ENCODE measurements at places on chromosomes 3 and 15.

DNA sequence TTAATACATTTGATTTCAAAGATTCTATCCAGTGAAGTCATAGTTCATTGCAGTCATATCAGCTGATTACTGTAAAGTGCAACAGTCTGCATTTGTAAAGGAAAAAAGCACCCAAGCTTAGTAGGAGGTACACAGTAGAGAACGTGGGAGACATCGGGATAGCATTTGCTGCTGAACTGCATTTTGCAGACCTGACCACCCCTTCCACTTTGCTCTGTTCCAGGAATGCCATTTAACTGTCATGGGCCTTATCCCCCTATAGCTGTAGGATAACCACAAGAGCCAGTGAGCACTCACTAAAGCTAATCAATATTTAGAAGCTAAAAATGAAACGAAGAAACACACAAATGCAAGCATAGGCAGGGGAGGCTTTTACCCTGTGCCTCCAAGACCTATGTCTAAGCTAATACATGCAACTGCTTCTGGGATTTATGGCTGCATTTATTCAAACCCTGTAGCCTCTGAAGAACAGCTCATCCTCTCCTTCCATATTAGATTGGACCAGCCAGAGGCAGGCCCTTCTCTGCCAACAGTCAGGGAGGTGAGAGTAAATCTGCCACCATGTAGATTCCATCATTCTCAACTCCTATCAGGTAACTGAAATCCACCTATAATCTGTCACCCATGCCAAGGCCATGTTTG lies 23.0 kb downstream of the TNIK start:
- DNase-seq, result no peak

DNA sequence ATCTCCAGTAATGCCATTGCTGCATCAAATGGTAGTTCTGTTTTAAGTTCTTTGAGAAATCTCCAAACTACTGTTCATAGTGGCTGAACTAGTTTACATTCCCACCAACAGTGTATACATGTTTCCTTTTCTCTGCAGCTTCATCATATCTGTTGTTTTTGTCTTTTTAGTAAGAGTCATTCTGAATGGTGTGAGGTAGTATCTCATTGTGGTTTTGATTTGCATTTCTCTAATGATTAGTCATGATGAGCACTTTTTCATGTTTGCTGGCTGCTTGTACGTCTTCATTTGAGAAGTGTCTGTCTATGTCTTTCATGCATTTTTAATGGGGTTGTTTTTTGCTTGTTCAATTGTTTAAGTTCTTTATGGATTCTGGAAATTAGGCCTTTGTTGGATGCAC lies 10.2 kb upstream of the GCSAM start:
- DNase-seq, result no peak

DNA sequence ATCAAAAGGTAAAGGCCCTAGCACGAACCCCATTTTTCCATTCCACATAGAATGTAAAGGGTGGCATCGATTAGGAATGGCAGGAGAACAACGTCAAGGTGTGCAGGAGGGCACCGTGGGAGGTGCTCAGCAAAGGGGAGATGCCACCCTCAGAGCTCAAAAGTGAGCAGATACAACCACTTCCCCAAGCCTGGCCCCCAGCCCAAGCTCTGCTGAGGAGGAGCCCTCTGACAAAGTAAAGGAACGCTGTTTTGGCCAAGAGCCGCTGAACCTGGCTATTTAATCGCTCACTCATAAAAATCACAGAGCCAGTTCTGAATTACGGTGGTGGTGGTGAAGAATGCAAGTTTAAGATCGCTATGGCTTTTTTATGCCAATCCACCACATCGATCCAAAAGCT lies 12.4 kb downstream of the GNB5 start:
- DNase-seq, result no peak

DNA sequence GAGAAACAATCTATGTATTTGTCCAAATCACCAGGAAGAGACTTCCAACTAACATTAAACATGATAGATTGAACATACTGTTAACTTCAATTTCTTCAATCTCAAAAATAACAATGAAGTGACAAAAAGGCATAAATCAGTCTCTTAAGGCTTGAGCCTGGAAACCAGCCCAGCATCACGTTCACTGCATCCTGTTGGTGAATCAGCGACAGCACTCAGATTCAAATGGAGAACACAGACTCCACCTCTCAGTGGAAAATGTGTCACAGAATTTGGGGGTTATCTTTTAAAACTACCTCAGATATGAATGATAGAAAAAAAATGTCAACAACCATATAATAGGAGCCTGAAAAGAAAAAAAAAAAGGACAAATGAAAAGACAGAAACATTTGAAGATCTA lies 212.0 kb downstream of the MINAR1 start:
- no peak for DNase-seq

DNA sequence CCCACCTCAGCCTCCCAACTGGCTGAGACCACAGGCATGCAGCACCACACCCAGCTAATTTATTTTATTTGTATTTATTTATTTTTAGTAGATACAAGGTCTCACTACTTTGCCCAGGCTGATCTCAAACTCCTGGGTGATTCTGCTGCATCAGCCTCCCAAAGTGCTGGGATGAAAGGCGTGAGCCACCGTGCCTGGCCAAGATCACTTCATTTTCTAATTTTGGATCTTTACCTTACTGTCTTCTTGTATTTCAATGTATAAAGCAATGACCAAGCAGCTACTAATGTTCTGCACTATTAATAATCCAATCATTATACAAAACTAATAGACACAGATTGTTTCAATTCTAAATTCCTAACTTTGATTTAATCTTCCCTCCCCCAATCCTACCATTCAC lies 56.2 kb downstream of the LRRFIP2 start:
- DNase-seq, result no peak

DNA sequence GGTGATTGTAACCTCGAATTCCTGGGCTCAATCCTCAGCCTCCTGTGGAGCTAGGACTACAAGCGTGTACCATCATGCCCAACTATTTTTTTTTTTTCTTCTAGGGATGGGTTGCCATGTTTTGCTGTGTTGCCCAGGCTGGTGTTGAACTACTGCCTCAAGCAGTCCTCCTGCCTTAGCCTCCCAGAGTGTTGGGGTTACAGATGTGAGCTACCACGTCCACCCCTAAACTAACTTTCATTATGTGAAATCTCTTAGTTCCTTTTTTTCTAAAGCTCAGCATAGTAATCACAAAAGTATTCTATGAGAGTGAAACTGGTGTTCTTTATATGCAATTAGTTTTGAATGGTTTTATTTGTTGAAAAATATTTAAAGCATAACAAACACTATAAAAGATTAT lies 92.1 kb downstream of the XRN1 start:
- no peak for DNase-seq

DNA sequence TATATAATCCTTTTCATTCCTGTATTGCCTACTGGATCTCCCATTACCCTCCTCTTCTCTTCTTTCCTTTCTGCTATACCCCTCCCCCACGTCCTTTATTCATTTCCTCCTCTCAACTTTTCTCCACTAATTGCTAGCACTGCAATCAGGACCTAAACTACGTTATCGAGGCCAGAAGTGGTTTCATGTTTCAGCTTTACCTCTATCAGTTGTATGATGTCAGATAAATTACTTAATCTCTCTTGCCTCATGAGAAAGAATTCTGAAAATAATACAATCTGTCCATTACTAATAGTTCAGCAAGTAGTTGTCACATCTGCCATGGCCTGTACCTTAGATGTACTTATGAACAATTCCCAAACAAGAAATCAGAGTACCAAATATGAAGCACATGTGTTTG lies 10.6 kb downstream of the POPDC2 start:
- DNase-seq, result no peak

GRCh38 chr15:100900795-100901169 lies 18.4 kb upstream of the LRRK1 start:
- no peak for DNase-seq

DNA sequence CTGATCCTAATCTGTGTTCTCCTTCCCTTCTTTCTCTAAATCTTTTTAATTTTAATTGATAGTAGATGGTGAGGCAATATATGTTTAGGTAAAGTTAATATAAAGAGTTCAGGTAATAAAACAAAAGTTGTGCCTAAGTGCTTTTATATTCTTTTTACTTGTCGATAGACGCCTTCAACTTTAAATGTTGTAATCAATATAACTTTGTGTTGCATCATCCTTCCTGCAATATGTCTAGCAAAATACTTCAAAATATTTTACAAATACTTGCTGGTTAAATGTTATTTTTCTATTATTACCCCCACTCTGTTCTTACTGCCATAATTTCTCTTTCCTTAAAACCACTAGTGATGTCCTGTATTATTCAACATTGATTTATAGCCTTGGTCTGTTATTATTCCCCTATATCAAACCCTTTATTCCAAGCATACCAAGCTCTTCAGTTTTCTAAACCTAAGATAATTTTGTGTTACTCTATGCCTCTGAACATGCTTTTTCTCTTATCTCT lies 92.4 kb downstream of the NAALADL2 start:
- no peak for DNase-seq

DNA sequence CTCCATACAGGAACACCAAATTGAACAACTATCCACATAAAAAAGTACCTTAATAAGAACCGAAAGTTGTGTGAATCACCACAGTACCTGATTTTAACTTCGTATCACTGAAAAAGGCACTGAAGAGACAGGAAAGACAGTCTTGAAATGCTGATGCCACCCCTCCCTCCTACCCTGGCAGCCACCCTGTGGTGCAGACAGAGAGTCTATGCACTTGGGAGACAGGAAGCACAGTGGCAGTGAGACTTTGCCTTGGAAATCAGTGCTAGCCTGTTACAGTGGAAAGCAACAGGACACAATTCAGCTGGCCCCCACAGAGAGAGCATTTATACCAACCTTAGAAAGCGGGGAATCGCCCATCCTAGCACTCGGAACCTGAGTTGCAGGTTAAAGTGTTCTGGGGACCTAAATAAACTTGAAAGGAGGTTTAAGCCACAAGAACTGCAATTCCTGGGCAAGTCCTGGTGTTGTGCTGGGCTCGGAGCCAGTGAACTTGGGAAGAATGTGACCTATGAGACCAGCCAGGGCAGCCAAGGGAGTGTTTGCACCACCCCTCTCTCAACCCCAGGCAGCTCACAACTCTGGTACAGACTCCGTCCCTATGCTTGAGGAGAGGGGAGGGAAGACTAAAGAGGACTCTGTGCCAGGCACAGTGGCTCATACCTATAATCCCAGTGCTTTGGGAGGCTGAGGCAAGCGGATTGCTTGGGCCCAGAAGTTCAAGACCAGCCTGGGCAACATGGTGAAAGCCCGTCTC lies 240.1 kb downstream of the ISL2 start:
- no peak for DNase-seq

- DNase-seq, result no peak
Observed at GRCh38 chr15:63372753-63373152, 8.9 kb downstream of the CA12 start.

- DNase-seq, result no peak
Observed at GRCh38 chr3:11288786-11289637, 16.8 kb downstream of the ATG7 start.

DNA sequence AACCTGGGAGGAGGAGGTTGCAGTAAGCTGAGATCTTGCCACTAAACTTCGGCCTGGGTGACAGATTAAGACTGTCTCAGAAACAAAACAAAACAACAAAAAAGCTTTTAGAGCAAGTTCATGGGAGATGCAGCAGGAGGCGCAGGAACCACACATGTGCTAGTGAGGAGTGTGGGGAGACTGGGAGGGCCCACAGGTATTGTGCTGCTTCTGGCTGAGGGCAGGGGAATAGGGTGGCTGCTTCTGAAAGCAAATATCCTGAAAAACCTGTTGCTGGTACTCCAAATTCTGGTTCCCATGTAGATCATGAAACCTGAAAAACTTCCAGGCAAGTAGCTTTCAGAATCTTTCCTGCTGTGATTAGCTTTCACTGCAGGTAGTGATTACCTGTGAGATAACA lies 22.1 kb downstream of the TYRO3 start:
- DNase-seq, result no peak

DNA sequence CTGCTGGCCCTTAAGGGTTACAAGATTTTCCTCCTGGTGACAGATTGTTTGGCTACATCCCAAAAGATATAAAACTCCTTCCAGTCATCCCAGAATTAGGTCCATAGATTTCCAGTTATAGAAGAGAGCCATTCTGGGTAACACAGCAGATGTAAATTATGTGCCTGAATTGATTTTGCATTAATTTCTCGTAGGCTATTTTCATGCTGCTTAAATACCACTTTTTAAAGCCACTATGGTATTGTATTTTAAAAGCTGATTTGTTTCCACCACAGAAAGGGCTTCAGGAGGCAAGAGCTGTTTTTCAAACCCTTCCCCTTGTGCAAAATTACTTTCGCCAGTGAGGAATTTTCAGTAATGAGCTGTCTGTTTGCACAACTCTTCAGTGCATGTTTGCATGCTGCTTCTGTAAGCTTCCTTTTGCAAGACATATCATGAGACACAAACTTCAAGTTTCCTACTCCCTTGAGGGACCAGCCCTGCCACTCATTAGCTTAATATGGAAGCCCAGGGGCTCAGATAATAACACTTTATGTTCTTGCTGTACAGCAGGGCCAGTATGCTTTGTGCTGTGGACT lies 105.4 kb upstream of the TNIK start:
- no peak for DNase-seq

GRCh38 chr3:51332156-51332555 lies 52.9 kb upstream of the MANF start:
- no peak for DNase-seq

Data from amygdala (tissue), 56 donors.